ENCODE measurements at places on chromosomes 7 and 10.

DNA sequence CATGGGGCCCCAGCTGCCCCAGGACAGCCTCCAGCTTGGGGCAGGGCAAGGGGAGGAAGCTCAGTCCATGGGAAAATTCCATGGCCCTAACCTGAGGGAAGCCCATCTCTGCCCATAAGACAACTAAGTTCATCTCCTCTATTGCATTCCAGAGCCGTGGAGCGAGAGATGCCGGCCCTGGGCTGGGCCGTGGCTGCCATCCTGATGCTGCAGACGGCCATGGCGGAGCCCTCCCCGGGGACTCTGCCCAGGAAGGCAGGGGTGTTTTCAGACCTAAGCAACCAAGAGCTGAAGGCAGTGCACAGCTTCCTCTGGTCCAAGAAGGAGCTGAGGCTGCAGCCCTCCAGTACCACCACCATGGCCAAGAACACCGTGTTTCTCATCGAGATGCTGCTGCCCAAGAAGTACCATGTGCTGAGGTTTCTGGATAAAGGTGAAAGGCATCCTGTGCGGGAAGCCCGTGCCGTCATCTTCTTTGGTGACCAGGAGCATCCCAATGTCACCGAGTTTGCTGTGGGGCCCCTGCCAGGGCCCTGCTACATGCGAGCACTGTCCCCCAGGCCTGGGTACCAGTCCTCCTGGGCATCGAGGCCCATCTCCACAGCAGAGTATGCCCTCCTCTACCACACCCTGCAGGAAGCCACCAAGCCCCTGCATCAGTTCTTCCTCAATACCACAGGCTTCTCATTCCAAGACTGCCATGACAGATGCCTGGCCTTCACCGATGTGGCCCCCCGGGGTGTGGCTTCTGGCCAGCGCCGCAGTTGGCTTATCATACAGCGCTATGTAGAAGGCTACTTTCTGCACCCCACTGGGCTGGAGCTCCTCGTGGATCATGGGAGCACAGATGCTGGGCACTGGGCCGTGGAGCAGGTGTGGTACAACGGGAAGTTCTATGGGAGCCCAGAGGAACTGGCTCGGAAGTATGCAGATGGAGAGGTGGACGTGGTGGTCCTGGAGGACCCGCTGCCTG, 4.3 kb downstream of the AOC1 start:
- no peak for DNase-seq

GRCh38 chr7:98958968-98959367, 80.6 kb downstream of the TRRAP start:
- no peak for DNase-seq

DNA sequence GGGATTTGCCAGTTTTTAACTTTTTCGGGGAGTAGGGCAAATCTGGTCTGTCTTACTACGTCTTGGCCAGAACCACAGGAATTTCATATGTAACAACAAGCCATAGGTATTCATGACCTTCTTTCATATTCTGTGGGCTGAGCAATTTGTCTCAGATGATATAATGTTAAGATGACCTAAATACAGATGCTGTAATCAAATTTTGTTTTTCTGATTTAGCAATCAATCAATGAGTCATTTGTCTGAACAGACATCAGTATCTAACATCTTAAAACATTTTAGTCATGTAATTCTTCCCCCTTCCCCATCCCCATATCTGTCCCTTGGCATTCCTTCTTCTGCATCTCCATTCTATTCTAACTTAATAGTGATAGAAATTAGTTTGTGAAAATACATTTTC, 24.8 kb upstream of the NME8 start:
- no peak for DNase-seq

GRCh38 chr7:7266257-7266881, 84.0 kb downstream of the C1GALT1 start:
- no peak for DNase-seq

DNA sequence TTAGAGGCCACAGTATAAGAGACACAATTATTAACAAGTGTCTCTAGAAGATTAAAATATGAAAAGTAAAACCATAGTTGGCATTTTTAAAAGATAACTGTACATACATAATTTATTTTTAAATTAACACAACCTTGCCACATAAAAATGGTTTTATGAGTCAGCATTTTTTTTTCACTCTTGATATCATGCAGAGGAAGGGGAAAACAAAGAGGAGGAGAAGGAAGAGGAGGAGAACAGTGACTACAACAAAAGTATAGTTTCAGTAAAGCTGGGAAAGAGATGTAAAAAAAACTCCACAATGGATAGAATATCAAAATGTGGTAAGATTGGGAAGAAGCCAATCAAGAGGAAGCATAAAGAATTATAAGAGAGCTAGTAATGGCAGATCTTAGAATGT, 34.0 kb downstream of the CH25H start:
- DNase-seq = no peak

DNA sequence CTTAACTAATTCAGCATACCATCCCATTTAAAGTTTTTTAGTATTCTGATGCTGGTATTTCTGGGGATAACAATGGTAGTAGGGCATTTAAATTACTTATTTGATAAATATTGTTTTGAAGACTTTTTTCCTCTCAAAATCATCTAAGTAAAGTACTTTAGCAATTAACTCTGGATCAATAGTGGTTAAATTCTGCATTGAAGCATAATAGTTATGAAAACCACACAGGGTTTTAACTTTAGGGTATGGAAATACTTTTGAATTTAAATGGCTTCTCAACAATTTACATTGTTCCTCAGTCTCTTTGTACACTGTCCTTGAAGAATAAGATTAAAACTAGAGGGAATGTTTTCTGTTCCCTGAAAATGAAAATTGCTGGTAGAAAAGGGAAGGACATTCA, 202.6 kb upstream of the STEAP4 start:
- no peak for DNase-seq

- DNase-seq = no peak
Measured at GRCh38 chr10:61448841-61449600, 4.2 kb downstream of the TMEM26 start.

DNA sequence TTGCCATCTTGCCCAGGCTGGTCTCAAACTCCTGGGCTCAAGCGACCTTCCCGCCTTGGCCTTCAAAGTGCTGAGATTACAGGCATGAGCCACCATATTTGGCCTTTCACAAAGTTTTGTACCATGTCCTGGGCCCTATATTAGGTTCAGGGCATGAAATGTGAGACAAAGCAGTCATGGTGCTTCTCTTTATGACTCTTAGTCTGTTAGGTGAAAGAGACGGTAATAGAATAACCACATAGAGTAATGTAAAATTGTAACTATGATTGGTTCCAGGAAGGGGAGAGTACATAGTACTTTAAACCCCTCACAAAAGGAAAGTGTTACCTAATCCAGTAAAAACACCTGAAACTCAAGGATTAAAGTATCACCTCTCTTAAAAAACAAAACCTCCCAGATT, 144.7 kb downstream of the SPAG6 start:
- no peak for DNase-seq

- no peak for DNase-seq
Measured at GRCh38 chr10:30505543-30506298, 71.7 kb downstream of the MAP3K8 start.

DNA sequence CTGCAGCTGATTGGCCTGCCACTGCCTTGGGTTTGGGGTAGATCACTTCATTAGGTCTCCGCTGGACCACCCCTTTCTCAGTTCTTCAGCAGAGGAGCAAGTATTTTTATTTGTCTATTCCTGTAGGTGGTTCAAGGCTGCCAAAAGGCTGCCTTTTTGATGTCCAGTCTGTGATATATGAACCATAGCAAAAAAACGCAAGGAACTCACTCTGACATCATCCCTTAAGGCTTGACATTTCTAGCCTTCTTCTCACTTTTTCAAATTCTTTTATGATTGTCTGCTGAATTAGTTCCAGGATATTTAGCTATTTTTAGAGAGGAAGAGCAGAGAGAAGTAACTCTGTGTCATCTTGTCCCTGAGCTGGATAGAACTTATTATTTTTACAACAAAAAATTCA, 269.2 kb downstream of the BAMBI start:
- DNase-seq = no peak

DNA sequence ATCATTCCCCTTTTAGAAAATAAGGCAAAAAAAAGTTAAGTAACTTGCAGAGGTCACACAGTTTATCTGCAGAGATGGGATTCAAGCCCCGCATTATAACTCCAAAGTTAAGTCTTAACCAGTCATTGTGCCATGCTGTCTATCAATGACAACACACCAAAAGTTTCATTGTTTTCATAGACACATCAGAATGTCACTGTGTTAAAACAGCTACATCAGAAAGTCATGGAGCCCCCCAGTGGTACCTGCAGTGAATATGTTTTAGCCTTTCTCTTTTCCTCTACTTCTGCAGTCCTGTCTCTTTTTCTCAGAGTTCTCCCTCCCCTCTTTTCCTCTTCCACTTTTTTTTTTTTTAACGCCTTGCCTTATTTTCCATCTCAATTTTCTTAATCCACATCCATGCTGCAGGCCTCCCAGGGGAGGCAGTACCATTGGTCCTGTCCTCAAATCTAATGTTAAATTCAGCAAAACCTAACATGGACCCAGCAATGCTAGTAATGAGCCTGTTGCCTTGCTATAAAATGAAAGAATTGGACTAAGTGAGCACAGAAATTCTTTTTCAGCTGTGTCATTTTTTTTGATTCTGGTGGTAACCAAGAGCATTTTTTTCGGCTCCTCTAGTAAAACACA, 3.8 kb upstream of the NRCAM start:
- peak; percentile 19 for DNase-seq

GRCh38 chr10:69179089-69179742, 818 bp upstream of the SUPV3L1 start:
- DNase-seq = no peak

DNA sequence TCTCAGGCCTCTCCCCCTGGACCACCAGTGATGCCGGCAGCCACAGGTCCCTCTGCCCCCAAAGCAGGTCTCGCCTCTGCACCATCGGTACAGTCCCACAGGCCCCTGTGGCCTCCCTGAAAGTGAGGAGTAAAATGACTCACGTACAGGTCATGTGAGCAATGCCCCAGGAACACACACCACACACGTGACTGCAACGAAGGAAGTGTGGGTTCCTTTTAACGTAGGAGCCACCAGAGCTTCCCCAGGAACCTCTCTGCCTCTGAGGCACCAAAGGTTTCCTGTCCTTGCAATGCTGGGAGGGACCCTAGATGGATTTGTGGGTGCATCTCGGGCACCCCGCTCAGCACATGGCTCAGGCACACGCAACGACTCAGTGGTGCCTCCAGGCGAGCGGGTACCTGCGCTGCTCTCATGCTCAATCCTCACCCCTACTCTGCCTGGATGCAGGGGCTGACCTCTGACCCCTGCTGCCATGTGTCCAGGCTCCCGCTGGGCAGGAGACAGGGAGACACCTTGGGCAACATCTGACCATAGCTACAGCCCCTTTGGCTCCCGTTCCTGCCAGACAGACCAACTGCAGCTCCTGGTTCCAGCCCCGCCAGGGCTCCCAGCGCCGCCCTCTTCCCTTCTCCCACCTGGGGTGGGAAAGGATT, 120.7 kb downstream of the PRKAG2 start:
- peak; percentile 83 for DNase-seq

GRCh38 chr10:101859530-101859929, 15.9 kb upstream of the KCNIP2 start:
- DNase-seq = no peak

GRCh38 chr10:46218921-46219320, 67.9 kb upstream of the ANTXRL start:
- no peak for DNase-seq

DNA sequence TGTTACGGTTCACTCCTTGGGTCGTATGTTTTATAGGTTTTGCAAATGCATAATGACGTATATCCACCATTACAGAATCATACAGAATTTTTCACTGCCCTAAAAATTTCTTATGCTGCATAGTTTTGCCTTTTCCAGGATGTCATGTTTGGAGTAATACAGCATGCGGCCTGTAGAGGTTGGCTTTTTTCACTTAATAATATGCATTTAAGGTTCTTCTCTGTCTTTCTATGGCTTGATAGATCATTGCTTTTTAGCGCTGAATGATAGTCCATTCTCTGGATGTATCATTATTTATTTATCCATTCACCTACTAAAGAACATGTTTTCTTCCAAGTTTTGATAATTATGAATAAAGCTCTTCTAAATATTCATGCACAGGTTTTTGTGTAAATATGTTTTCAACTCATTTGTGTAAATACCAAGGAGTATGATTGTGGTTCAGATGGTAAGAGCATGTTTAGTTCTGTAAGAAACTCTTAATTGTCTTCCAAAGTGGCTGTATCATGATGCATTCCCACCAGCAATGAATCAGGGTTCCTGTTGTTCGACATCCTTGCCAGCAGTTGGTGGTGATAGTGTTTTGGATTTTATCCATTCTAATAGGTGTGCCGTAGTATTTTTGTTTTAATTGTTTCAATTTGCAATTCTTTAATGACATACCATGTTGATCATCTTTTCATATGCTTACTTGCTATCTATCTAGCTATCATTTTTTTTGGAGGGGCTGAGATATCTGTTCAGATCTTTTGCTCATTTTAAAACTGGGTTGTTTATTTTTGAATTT, 531.2 kb upstream of the GHITM start:
- no peak for DNase-seq

DNA sequence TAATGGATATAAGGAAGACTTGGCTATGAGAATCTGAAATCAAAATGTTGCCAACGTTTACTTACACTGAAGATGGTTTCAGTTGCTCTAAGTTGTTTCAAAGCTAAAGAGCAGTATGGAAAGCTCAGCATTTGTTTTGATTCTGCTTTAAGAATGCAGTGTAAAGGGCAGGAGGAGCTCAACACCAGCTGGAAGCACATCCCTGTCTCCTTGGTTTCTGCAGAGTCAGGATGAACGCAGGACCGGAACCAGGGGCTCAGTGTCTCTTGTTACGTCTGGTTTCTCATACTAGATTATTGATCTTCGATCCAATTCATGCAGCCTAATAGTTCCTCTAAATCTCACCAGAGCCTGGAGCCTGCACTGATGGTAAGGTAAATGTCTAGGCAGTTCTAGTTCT, 24.1 kb downstream of the ZRANB1 start:
- no peak for DNase-seq

DNA sequence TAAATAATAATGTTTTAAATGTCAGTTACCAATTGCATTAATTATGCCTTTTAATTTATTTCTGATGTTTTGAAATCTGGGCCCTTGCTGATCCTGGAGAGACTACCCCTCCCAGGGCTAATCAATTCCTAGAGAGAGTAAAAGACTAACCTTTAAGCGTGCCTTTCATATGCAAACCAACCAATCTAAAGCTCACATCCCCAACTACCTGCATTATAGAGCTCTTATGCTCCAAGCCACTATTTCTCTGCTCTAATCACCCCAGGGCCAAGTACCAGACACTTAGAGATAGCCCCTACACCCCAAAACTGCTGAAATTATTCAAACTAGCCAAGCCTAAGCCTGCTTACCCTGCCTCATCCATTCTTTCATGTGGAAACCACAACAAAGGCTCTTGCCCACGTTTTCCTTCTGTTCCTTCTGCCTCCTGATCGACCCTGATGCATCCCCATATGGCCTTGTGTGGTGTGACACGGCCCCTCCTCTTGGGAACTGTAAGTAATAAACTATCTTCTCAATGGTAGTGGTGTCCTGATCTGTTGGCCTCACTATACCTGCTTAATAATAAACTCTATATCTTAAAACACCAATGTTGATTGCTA, 97.7 kb downstream of the HIBADH start:
- no peak for DNase-seq

DNA sequence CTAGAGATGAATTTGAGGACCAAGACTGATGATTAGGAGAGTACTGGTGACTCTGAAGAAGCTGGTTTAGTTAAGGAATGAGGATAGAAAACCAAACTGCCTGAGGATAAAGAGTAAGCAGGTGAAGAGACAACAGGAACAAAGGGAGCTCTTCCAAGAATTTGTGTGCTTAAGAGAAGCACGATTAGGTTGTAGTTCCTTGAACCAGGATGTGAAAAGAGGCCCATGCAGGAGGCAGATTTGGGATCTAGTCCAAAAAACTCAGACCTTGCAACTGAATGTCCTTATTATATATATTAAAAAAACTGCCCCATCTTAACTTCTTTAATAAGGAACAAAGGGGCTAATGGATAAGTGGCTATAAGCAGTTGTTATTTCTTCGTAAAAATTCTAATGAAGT, 150.4 kb downstream of the SKAP2 start:
- DNase-seq = no peak

All from activated CD4-positive, alpha-beta T cell treated with anti-CD3 and anti-CD28 coated beads, Interleukin-2, amount 50 U/mL, for 16 hours (primary cell).